ENCODE measurements at places on chromosomes 3 and 15.

- DNase-seq: peak; percentile 50
These were observed 826 bp downstream of the LRRC58 start for GRCh38 chr3:120348065-120348990.

DNA sequence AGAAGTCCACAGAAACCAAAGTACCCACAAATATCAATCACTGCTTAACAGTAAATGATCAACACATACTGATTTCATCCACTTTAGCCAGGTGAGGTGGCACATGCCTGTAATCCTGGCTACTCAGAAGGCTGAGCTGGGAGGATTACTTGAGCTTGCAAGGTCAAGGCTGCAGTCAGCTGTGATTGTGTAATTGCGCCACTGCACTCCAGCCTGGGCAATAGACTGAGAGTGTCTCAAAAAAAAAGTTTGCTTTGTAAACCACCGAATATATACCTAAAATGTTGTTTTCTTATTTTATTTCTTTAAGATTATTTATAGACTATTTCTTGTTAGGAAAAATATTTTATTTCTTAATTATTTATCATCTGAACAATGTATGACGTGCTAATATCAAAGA, 8.7 kb upstream of the ATP13A4 start:
- DNase-seq: no peak

- DNase-seq: no peak
These were observed at the start of gene PRTG for GRCh38 chr15:55742927-55743728. PRTG (minus strand) TSS chr15:55743152; CDS start chr15:55742931, 221 bp downstream.

DNA sequence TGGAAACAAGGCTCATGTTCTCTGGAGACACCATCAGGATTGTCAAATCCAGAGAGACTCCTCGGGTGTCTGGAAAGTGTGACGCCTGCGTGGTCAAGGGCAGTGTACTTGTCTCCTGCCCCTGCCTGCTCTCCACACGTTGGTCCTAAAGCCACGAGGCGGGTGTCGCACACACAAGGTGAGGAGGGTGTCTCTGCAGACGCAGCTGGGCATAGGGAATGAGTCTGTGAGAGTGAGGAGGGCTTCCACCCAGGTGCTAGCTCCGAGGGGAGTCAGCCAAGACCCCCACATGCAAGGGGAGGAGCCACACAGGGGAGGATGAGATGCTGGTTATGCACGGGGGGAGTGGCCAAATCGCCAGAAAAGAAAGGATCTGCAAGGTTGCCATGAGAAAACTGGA, 27.9 kb upstream of the OCA2 start:
- DNase-seq: no peak

DNA sequence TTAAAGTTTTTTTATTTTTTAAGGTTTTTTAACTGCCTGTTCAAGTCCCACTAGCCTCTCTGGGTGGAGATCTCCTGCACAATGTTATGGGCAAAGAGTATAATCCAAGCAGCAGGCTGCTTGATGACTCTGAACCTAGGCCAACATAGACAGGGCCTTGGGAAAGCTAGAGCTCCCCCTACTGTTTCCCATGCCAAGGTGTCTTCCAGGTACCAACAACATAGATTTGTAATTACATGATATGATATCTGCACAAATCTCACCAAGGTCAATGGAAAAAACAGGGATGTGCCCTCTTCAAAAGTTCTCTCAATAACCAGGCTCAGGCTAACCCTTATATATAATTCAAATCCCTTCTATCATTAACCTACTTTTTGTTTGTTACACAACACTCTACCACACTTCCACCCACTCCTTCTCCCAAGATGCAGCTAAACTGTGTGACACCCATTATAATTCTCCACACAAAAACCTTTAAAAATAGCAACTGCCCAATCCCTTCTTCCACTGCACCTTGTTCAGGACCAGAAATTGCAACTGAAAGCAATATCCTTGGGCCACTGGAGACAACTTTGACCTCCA, 43.8 kb downstream of the RBM15B start:
- DNase-seq: peak; percentile 83

- no peak for DNase-seq
These were observed 12.4 kb downstream of the PIF1 start for GRCh38 chr15:64813075-64813474.

DNA sequence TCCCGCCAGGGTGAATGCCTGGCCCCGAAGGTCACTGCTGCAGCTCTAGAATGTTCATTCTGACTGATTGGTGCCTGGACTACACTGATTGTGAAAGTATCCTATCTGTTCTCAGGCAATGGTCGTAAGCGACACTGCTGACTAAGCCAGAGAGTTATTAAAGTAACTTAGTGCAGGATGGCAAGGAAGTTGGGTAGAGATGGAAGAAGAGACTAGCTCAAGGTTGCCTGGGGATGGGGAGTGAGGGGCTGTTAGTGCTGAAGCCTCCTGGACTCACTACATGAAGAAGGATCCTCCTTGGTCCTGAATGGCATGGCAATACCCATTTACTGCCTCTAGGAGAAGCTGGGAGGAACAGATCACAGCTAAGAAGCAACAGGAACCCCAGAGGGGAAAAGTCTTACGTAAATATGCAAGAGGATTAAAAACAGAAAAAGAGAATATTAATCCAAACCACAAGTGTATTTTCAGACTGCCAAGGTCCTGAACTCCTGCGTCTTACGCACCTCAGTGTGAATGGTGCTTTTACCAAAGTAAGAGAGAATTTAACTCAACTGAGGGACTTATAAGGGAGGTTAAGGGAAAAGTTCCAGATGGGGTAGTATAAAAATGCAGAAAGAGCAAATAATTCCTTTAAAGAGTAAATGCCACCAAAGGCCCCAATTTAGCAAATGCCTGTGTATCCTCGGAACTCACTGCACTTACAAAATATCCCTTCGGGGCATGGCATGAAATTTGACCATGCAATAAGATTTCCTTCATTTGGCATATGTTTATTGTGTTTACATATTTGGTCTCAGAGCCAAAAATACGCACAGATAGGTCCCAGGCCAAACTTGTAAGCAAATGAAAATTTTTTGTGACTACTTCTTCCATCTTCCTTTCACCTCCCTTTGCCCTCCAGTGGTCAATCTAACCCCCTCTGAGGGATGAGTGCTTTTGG, 64.0 kb upstream of the DGKG start:
- peak; percentile 43 for DNase-seq

DNA sequence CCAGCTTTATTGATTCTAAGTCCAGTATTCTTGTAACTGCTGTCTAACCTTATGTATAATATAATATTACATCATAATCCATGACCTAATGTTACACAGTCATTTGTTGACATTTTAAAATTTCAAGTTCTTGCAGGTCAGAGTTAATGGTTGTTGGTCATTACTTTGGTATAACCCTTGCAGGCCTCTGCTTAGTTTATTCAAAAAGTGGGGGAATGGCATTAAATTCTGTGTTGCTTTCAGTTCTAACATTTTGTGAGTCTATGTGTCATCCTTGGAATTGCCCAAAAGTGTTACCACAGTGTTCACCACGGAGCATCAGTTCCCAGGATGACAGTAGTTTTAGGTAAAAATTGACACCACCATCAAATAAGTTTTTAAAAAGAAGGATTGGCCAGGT, 174.8 kb upstream of the BCL6 start:
- DNase-seq: no peak

- DNase-seq: no peak
These were observed 22.6 kb upstream of the MTMR10 start for GRCh38 chr15:31013863-31014607.

- no peak for DNase-seq
These were observed 20.0 kb downstream of the SPTSSB start for GRCh38 chr3:161351330-161351729.

DNA sequence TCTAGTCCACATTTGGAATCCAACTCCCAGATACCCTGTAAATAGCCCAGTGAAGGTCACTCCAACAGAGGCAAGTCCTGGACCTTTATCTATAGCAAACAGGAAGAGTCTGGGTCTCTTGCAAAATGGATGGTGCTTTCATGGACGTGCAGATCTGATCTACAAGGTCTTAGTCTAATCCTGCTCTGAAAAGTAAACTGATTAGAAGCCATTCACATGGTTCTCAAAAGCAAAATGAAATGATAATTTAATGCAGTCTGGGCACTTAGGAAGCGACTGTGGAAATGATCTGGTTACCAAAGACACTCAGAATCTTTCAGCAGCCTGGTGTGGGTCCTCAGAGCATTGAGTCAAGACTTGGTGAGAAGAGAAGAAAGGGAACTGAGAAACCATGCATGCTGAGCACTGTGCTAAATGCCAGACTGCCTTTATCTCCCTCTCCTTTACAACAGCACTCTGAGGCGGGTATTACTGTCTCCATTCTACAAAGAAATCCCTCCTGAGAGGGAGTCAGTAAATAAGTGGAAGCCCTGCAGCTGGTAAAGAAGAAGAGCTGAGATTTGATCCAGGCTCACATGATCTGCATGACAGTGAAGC, 29.0 kb downstream of the AQP9 start:
- DNase-seq: no peak

- no peak for DNase-seq
These were observed 13.9 kb upstream of the FRG2C start for GRCh38 chr3:75650191-75650590.

DNA sequence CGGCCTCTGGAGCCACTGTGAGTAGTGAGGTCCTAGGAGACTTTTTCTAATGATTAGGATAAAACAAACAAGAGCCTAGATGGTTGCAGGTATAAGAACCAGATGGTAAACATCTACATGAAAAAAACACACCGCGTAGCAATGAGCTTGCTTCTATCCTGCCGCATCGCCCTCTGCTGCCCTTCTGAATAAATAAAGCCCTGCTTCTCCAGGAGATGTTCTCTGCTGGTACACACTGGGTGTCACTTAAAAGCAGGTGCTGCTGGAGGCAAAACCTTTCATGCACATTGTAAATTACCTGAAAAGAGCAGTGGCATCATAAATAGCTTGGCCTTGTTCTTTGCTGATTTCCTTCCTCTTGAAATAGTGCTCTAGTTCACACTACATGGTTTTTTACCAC, 164.4 kb upstream of the TOPAZ1 start:
- DNase-seq: peak; percentile 14

GRCh38 chr3:189340680-189341460, 169.1 kb downstream of the TPRG1 start:
- no peak for DNase-seq

- no peak for DNase-seq
These were observed 10.8 kb downstream of the CRTAP start for GRCh38 chr3:33124638-33125037.

DNA sequence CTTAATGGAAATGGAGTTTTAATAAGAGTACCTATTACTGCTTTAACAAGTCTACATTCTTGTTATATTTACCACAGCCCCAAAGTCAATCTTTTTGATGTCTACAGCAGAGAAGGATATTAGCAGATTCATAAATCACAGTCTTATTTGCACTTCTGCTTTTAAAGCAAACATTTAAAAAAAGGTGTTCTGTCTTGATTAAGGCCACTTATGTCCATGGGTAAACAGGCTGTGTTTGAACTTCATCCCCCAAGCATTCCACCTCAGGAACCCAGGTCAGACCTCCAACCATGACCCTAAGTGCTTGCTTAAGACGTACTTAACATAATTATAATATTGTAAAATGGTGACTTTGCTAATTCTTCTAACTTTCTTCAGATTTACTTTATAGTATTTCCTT, 113.4 kb downstream of the CMSS1 start:
- DNase-seq: no peak

DNA sequence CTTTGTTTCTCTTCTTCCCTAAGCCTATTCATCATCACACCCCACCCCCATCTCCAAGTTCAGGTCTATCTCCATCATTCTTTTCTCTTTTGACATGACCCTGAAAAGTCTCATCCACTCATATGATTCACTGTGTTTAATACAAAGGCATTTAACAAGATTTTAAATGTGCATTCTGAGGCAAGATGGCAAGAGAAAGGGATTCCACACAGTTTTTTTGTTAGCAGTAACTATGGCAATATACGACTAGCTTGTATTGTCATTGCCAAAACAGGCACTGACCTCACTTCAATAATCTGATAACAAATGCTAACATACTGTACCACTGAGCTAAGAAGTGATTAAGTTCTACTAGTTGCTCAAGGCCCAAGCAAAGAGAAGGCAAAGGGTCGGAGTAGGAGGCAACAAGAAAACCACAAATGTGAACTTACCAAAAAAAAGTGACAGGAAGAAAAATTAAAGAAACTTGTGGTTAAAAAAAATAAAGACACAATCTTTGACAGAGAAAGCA, 53.2 kb downstream of the FBN1 start:
- no peak for DNase-seq

DNA sequence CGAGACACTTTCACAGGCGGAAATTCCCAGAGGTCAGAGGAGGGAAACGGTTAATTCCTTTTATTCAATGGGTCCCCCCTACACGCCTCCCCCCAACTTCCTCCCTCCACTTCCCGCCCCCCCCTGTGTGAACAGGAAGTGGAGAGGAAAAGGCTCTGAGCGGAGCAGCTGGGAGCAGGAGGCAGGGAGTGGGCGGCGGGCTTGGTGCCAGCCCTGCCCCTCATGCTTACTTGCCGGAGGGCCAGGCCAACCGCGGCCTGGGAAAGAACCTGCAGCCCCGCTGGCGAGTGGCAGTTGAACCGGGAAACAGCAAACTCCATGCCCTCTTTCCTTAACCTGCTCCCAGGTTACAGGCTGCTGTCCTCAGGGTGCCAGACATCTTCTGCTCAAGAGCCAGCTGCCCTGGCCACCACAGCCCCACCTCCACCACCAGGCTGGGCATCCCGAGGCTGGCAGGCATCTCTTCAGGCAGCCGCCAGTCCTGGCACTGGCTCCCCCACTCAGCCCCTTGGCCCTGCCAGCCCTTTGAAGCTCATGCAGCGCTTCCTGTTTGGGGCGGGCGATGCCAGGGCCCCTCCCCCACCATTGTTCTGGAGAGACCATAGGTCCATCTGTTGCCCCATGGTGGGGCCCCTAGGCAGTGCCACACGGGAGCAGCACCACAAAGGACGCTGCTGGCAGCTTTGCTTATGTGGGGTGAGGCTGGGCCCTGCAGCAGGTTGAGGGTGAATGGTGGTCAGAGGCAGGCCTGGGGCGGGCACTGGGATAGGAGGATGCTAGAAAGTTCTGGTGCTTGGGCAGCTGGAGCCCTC, 12.9 kb downstream of the VPS18 start:
- peak; percentile 38 for DNase-seq

- DNase-seq: peak; percentile 8
These were observed 45.5 kb upstream of the TNFSF10 start for GRCh38 chr3:172568701-172569100.
